BJ (cell line): ENCODE measurements at places on chromosomes 12 and 14.

- DNase-seq, result no peak
Observed at GRCh38 chr14:74563233-74563585, 48.8 kb downstream of the LTBP2 start.

GRCh38 chr12:93366422-93366821 is 11.3 kb upstream of the NUDT4 start:
- DNase-seq, result no peak

DNA sequence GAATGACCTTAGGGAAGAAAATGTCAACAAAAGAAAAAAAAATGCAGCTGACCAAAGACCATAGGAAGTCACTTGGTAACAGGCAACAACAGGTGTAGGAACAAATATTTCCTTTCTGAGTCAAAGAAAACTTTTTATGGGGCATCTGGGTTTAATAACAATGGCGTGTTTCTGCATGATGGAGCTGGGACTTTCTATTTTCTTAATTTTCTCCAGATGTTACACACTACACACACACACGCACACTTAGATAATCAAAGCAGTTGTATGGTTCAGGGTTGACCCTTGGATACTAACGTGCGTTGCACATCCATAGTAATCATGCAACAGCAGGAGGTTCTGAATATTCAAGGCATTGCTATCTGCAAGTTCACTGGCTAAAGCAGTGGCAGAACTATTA is 47.9 kb upstream of the NTF3 start:
- DNase-seq, result peak; percentile 79

DNA sequence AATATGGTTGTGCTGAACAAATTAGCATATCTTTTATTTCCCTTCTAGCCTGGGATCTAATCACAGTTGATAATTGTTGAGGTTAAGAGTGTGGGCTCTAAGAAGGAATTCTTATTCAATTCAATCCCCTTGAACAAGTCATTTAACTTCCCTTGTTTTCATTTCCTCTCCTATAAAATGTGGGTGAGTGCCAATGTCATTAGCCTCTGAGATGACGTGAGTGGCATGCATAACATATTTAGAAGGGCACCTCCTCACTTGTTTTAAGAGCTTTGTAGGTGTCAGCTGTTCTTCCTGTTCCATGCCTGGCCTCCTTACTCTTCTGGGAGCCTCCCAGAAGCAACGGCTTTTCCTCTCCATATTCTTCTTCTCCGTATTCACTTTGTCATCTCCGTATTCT is 155.4 kb upstream of the NEDD1 start:
- DNase-seq, result no peak

GRCh38 chr14:53894456-53894855 is 62.2 kb downstream of the BMP4 start:
- DNase-seq, result peak; percentile 55

DNA sequence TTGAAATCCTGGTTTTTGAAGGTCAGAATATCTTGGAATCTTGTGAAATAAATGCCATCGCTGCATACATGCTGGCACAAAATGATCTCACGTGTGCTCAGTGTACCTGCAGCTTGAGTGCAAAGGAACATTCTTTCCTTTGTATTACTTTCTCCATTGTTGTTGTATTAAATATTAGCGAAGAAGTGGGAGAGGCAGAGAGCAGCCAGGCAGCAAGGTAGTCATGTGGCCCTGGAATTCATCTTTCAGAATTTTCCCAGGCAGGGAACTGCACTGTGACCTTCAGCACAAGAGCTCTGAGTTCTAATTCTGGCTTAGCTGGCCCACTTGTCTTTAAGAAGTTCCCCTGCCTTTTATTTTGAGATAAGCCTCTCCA is 145.5 kb downstream of the PRKCH start:
- no peak for DNase-seq

DNA sequence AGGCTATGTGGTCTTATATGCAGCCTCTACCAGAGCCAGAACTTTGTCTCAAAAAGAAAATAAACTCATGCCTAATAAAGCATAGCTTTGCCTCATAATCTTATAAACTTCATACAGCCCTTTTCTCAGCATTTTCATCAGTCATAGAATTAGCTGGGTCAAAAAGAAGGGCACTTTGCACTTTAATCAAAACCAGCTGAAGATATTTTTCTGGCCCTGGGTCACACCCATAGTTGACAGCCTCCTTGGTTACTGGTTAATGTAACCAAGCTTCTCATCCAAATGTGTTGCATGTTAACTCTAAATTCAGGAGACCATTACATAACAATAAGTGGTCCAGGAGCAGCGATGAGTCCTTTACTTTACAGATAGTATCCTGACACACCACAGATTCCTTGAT is 558.2 kb downstream of the FLRT2 start:
- no peak for DNase-seq

DNA sequence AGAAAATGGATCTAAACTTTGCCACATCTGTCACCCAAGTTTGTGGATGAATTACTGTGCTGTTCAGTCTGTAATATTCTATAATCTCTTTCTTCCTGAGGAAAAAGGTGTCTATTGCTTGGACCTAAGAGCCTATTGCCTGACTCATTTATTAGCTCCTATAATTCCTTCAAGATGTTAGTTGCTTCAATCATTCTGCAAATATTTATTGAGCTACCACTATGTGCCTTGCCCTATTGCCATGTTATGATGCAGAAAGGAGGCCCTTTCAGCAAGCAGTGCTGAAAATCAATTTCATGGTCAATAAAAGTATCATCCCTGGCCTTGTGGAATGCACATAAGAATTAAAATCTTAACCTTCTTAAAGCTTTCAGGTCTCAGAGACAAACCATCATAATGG is 113.6 kb downstream of the CCER1 start:
- peak; percentile 31 for DNase-seq

DNA sequence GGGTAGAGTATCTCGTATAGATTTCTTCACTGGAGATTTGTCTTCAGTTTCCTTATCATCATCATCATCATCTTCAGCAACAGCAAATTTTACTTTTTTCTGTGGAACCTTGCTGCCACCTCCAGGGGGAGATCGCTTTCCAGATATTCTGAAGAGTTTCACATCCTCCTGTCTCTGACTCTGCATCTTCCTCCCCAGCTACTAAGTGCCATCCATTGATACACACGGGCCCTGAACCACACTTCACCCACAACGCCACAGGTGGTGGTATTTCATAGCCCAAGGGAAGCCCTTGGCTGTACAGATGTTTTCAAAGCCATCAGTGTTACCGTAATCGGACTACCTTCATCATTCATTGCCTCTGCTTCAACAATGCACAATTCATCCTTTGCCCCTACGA is 82.2 kb downstream of the PPP2R5C start:
- no peak for DNase-seq

- no peak for DNase-seq
Observed at GRCh38 chr12:111296906-111297463, 71.9 kb downstream of the PHETA1 start.

- no peak for DNase-seq
Observed at GRCh38 chr12:73240110-73240509, 967.9 kb downstream of the TRHDE start.

GRCh38 chr12:14901228-14901562 is 15.5 kb upstream of the MGP start:
- DNase-seq, result no peak

- DNase-seq, result no peak
Observed at GRCh38 chr12:52215587-52216031, 17.4 kb upstream of the KRT7 start.

DNA sequence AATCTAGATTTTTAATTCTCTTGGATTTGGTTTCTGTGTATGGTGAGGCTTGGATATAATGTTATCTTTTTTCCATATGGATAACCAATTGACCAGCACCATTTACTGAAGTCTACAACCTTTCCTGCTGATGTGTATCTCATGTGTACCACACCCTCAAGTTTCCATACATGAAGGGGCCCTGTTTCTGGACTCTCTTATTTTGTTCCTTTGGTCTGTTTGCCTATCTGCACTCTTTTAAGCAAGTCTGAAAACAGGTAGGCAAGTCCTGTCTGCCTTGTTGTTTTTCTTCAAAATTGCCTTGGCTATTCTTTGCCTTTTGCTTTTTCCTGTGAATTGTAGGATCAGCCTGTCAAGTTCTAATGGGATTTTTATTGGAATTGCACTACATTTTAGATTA is 44.6 kb downstream of the MAX start:
- no peak for DNase-seq

- DNase-seq, result no peak
Observed at GRCh38 chr14:43525658-43526057, 981.4 kb downstream of the FSCB start.

DNA sequence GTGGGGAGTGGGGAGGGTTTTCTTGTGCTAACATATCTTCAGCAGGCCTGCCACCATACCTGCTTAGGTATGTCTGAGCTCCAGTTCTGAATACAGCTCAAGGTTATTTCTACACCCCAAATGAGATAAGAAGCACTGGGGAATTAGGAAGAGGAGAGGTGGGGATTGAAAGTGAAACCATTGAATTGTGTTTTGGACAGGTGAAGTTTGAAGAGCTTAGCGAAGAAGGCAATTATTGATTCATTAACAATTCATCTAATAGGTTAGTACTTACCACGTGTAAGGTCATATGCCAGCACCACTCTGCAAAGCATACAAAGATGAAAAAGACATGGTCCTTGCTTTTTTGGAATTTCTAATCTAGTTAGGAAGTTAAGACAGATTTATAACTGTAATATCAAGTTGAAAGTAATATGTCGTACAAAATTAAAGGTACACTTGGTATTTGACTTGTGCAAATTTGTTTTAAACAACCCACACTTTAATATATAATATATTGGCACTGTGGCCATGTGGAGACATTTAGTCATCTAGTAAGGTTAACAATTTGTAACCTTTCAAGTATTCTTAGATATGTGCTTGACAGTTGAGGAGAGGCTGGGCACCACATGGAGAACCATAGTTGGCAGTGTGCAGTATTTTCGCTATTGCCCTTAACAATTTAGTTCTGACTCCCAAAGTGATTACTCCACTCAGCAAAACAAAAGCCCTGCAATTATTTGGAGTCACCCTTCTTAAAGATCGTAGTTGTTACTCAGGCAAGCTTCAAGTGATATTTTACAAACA is 3.6 kb downstream of the SMCO3 start:
- no peak for DNase-seq

DNA sequence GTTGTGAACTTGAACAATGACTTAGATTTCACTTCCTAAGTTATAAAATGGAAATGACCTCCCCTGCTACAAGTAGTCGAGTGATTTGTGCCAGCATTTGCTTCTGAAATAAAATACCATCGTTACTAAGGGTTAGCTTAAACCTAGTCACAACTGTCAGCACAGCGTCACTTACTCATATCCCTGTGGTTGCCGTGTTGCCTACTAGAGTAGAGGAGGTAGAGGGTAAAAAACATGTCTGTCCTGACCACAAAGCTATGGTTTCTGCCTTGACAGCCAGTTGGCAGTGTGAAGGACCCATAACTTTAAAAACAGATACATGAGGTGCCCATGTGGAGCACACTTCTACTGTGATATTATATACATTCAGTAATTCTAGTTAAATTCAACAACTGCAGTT is 234.2 kb upstream of the RGS6 start:
- no peak for DNase-seq

DNA sequence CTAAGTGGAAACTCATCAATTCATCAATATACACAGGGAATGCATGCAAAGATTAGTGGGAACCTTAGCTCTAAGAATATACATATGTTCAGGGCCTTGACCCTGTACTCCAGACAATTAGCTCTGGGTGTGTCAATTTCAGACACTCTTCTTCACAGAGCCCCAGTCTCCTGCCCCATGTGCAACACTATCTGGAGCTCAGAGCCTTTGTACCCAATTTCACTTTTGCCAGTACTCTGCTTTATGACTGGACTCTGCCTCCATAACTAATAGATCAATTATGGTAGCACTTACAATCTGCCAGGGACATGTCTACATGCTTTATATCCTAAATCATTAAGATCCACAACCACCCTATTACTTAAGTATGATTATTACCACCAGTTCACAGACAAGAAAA is 152.5 kb upstream of the PLEKHG7 start:
- no peak for DNase-seq

DNA sequence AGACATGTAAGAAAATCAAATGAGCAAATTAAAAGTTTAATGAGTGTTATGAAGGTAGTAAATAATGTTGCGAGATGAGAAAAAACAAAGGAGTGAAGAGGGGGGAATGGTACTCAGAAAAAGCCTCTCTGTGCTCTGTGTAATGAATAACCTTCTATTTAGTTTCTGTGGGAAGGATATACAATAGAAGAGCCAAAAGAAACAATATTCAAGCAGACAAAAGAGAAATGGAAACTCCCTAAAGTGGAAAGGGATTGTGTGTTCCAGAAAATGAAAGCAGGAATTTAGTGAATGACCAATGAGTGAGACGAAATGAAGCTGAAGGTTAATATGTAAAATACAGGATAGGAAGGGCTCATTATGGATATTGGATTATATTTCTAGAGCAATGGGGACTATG is 18.5 kb downstream of the OR4K1 start:
- DNase-seq, result no peak

DNA sequence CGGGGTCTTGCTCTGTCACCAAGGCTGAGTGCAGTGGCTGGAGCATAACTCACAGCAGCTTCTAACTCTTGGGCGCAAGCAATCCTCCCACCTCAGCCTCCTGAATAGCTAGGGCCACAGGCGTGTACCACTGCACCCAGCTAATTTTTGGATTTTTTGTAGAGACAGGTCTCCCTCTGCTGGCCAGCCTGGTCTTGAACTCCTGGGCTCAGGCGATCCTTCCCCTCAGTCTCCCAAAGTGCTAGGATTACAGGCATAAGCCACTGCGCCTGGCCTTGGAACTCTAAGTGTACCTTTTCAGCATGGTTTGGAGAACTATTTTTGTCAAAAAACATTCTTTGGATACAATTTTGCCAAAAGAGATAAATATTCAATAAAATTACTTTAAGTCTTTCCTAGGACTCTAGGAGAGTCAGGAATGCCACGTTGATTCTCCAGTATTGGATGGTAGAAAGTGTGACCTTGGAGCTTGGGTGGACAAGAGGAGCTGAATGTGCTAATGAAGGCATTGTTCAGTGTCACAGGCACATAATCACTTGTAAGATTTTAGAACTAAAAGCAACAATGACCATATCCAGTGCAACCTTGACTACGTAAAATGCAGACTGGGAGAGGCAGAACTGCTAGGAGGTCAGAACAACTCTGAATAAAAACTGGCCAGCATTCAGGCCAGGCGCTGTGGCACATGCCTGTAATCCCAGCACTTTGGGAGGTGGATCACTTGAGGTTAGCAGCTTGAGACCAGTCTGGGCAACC is 2.8 kb downstream of the SRSF9 start:
- DNase-seq, result no peak

DNA sequence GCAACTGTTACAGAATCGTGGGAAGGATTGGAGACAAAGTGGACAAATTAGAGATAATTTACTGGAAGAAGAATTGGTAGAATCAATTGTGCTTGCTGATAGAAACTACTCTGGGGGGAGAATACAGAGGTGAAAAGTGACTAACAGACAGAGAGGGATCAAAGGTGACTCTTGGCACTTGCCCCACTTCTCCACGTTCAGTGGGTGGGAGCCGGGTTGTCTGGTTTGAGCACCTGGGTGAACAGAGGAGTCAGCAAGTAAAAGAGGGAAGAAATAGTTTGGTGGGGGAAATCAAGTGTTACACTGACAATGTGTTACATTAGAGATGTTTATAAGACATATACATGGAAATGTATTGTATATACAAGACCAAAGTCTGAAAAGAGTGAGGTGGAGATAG is 69.1 kb downstream of the PPP2R5E start:
- DNase-seq, result no peak
